NCI-H526 (cell line): ENCODE measurements at places on chromosomes 7 and 10.

- no peak for DNase-seq
Observed at GRCh38 chr7:48251766-48252165, 80.5 kb downstream of the ABCA13 start.

DNA sequence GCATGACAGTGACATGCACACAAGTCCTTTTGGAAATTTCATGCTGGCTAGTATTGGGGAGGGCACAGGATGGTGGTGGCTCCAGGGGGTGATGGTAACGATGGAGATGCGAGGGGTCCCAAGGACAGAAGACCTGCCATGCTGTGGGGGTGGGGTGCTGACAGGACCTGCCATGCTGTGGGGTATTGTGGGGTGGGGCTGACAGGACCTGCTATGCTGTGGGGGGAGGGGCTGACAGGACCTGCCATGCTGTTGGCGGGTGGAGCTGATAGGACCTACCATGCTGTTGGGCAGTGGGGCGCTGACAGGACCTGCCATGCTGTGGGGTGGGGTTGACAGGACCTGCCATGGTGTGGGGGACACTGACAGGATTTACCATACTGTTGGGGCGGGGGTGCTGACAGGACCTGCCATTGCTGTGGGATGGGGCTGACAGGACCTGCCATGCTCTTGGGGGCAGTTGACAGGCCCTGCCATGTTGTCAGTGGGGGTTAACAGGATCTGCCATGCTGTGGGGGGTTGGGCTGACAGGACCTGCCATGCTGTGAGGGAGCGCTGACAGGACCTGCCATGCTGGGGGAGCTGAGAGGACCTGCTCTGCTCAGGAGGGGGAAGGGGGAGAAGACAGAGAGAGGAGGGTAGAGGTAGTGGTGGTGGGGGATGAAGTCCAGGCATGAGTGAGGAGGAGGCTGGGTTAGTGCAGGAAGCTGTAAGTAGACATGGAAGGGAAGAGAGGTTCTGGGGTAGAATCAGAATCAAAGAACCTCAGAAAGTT lies 36.2 kb upstream of the RET start:
- no peak for DNase-seq

DNA sequence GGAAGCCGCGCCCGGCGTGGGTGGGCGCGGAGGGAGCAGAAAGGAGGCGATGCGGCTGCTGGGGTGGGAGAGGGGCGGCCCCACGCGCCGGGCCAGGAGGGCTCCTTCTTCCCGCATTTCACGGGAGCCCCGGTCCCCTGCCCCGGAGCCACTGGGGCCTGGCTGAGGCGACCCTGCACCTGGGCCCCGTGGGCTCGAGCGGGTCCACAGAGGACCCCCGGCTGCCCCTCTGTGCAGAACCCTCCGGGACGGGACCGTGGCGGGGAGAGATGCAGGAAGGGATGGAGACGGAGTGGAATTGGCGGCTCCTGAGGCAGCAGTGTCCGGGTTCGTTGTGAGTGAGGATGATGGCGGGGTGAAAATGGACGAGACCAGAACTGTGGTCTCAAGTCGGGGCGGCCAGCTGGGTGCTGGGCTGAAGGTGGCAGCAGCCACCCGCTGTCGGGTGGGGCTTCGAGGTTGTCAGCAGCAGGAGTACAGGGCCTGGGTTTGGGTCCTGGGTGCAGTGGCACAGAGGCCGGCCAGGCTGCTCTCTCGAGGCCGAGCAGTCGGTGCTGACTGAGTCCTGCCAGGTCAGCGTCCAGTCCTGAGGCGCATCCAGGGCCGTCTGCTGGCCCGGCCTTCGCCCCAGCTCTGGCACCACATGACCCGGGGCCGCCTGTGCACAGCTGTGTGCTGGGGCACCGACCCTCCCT lies 80.4 kb downstream of the VIPR2 start:
- no peak for DNase-seq

DNA sequence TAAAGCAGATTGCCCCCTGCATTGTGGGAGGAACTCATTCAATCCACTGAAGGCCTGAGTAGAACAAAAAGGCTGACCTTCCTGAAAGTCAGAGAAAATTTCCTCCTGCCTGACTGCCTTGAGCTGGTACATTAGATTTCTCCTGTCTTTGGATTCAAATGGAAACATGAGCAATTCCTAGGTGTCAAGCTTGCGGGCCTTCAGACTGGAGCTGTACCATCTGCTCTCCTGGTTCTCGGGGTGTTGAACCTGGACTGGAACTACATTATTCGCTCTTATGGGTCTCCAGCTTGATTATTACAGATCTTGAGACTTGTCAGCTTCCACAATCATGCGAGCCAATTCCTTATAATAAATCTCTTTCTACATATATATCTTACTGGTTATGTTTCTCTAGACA lies 173.6 kb upstream of the STEAP4 start:
- no peak for DNase-seq

DNA sequence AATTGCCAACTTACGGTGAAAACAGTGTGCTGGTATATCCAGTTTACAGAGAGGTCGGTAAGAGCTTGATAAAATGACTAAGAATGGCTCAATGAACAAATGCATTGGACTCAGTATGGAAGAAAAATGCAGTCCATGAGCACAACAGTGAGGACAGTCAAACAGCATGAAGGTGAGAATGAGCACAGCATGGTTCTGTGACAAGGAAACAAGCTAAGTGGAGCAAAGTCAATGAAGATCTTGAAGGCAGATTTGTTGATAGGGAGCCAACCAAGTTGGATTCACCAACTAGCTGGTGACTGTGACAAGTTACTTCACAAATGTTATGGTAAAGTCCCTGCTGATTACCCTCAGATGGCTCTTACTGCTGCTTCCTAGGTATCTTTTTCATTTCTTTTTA lies 75.9 kb downstream of the SHOC2 start:
- DNase-seq = no peak

DNA sequence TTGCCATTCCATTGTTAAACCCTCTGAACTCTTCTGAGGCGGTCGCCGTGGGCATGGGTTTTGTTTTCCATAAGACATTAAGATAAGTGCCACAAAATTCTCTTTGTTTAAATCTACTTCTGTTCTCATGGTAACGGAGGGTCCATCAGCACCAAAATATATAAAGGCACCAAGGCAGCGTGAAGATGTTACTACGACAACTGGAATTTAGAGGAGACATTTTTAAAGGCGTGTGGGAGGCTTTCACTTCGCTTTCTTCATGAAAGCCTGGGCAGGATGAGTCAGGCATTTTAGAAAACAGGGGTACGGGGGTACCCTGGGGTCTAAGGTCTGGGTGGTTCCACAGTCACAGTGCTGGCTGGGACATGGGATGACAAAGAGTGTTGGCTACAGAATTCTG lies 34.0 kb downstream of the SMKR1 start:
- no peak for DNase-seq

- no peak for DNase-seq
Observed at GRCh38 chr7:71286336-71286735, 154.4 kb downstream of the GALNT17 start.

DNA sequence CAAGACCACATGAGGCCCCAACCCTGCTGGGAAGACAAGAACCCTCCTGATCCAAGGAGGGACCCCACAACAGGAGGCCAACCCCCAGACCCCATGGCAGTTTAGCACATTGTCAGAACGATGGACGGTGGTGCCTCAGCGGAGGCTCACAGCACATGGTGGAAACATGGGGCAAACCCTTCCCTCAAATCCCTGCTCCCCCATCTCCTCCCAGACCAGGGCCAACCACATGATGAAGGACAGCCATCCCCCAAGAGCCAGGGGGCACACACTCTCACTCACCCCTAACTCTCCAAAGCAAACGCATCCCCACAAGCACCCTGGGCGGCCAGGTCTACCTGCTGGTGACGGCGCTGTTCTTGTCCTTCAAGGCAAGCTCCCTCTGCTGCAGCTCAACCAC lies 83.9 kb downstream of the MAD1L1 start:
- DNase-seq = no peak

DNA sequence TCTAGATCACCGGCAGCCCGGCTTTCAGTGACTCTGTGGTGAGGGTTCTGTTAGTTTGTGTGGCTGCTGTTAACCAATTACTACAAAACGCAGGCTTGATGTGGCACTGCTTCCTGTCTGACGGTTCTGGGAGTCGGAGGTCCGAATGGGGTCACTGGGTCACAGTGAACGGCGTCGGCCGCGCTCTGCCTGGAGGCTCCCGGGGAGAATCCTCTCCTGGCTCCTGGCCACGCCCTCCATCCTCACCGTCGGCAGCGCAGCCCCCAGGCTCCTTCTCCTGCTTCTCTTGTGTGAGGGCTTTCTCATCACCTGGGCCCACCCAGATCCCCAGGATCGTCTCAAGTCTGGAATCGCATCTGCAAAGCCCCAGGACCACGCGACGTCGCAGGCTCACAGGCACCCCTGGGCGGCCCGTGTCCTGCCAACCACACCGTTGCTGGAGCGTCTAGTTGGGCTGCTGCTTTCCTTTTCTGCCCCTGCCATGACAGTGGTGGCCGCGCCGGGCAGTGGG lies 31.8 kb upstream of the NKX6-2 start:
- no peak for DNase-seq

- no peak for DNase-seq
Observed at GRCh38 chr7:27723085-27723484, 16.9 kb upstream of the TAX1BP1 start.

DNA sequence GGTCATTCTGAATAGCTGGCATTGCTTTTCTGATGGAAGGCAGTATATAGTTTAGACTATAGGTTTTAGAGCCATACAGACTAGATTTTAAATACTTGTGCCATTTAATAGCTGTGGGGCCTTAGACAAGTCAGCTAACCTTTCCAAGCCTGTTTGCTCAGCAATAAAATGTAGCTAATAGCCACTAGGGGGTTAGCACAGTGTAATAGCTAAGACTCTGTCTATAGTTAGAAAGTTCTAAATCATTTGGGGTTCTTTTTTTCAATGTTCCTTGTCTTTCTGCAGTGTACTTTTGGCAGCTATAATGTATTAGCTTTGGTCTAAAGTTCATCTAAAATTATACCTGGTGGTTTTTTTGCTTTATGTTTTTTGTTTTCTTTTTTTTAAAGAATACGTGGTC lies 7.5 kb upstream of the KIFBP start:
- no peak for DNase-seq

DNA sequence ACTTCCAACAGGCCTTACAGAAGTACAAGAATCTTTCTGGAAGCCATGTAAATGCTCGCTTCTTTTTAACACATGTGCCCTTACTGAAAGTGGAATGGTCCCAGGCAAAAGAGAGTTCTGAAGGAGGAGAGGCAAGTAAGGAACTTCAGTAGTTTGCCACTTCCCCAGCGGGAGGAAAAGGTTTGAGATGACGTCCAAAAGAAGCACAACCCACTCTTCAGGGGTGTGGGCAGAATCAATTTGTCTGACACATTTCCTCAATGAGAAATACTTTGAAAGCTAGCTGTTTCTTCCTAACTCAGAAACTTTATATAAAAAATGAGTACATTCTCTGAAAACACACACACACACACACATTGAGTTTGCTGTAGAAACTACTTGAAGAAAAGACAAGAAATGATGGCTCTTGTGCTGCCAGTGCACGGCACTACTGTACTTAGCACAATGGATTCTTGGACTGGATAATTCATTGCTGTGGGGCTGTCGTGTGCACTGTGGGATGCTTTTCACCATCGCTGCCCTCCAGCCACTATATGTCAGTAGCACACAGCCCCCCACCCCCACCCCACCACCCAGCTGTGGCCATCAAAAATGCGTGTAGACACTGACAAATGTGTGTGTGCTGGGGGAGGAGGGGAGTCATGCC lies 183.0 kb downstream of the SRPK2 start:
- no peak for DNase-seq

DNA sequence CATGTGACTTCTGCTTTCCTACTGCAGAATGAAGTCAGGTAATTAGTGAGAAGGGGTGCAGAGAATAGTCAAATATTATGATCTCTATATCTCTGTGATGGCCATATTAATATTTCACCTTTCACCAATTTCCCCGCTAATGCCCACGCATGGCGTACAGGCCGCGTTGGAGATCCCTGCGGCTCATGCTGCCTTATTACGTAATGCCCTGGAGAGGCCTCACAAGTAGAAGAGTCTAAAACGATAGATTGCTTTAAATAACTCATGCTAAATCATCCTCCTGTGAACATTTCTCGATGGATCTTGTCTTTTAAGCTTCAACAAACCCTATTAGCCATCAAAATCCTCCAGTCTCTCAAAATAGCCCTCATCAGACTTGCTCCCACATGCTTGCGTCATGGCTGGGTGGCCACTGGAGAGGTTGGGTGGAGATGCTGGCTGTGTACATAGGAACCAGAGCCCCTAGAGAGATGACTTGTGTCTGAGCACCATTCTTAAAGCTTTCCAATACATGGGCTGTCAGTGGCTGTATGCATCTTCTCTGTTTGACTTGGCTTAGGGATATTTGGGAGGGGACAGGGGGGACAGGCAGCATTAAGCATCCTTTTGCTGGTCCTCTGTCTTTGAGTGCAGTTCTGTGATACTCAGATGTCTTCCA lies 79.5 kb upstream of the INSYN2A start:
- DNase-seq = no peak
